ENCODE measurements at places on chromosomes 2 and 18.

GRCh38 chr2:196939371-196939770 lies 12.9 kb upstream of the PGAP1 start:
- DNase-seq, result no peak

DNA sequence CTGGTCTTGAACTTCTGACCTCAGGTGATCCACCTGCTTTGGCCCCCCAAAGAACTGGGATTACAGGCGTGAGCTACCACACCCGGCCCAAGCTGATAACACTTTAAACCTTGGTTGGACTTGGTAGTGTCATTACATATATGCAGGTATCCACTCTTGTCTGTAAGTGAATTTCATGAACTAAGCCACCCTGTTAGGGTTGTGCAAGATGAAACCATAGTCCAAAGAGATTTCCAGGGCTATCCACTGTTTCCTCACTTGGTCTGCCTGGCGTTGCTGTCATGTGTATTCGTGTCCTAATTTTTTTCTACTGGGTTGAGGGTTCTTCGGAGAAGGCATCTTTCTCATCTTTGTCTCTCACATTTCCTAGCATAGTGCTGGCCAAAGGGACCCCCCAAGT lies 203.0 kb downstream of the CAMKMT start:
- DNase-seq, result no peak

- no peak for DNase-seq
Measured at GRCh38 chr18:7896161-7896560, 329.0 kb downstream of the PTPRM start.

GRCh38 chr2:186688813-186689212 lies 5.0 kb upstream of the FAM171B start:
- no peak for DNase-seq

GRCh38 chr18:23918395-23919032 lies 96.0 kb upstream of the TTC39C start:
- DNase-seq, result peak; percentile 34

DNA sequence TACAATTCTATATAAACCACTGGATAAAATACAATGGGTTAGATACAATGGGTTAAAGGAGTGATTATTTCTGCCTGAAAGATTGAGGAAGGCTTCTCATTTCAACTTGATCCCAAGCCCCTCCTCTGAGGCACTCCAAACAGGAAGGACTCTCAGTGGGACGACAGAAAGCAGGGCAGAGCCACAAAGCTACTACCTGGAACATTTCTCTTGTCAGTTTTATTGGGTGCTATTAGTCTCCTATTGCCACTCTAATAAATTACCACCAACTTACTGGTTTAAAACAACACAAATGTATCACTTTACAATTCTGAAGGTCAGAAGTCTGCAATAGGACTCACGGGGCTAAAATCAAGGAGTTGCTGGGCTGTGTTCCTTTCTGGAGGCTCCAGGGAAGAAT lies 146.7 kb downstream of the MREG start:
- no peak for DNase-seq

DNA sequence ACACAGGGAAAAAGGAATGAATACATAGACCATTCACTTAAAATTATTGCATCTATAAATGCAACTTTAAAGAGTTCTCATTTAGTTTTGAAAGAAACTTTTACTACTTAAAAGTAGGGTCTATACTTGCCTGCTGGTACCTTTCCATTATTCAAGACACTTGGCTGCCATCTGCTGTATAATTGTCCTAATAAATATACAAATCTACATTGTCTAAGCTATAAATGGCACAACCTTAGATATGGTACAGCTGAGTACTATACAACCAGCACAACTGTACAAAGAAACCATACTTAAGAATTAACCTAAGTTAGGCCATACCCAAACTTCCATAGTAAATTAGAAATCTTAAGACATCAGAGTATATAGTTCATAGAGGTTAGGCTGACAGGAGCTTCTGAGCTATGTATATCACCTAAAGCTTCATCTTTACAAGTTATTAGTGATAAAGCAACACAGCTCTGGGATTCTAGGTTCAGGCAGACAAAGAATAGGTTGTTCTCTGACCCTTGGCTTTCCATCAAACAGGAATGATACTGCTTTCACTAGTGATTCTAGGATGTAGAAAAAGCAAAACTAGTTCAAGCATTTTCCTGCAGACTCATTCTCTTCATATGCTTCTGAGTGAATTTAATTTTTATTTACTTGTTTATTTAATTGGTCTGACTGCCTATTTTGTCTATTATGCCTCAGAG lies 22.1 kb downstream of the EXOC6B start:
- DNase-seq, result no peak

Measured in fibroblast of gingiva (primary cell).